Activated CD8-positive, alpha-beta memory T cell treated with anti-CD3 and anti-CD28 coated beads for 36 hours (primary cell): ENCODE measurements at places on chromosomes 5 and 9. TPM values are rescaled to one million over a fixed set of nuclear protein-coding genes. Genes with fewer than 3 reads are reported as not detected.

The IRX2 gene
- total RNA-seq, result not detected

The CCL28 gene
- total RNA-seq, result 12.1 TPM

The TRIM36 gene
- total RNA-seq, result 0.40 TPM

The FAM219A gene
- 8.4 TPM for total RNA-seq

The GFI1B gene
- not detected for total RNA-seq

The ZNF454 gene
- not detected for total RNA-seq

The MORN5 gene
- not detected for total RNA-seq

The ANKDD1B gene
- total RNA-seq, result 0.17 TPM

The ENTPD2 gene
- not detected for total RNA-seq

The RNF180 gene
- total RNA-seq, result not detected

The TUSC1 gene
- total RNA-seq, result not detected

The BRINP1 gene
- total RNA-seq, result not detected

The SLC2A6 gene
- 14.4 TPM for total RNA-seq

The IPO11 gene
- 78.7 TPM for total RNA-seq

The ADAMTS13 gene
- total RNA-seq, result 1.4 TPM

The AK6 gene
- total RNA-seq, result 112 TPM

The PCDHGA5 gene
- total RNA-seq, result 0.13 TPM

The NPR3 gene
- total RNA-seq, result not detected

The ADRA1B gene
- not detected for total RNA-seq

The SH3GL2 gene
- not detected for total RNA-seq

The RETREG1 gene
- 11.4 TPM for total RNA-seq

The OGN gene
- total RNA-seq, result not detected

The OTP gene
- not detected for total RNA-seq

The IFNA13 gene
- total RNA-seq, result not detected

The PRRC1 gene
- 37.4 TPM for total RNA-seq

The TMEM252 gene
- not detected for total RNA-seq

The NXNL2 gene
- total RNA-seq, result not detected

The SH2D3C gene
- total RNA-seq, result 18.3 TPM

The PKD2L2 gene
- total RNA-seq, result not detected

The TAS2R1 gene
- total RNA-seq, result not detected

The SHISAL2B gene
- not detected for total RNA-seq

The PAEP gene
- total RNA-seq, result not detected

The MEIKIN gene
- total RNA-seq, result not detected

The SPRY4 gene
- 1.8 TPM for total RNA-seq

The CYSRT1 gene
- total RNA-seq, result 0.23 TPM

The TUBB4B gene
- 315 TPM for total RNA-seq

The F2R gene
- 16.1 TPM for total RNA-seq

The MELK gene
- total RNA-seq, result 57.7 TPM

The PHYHD1 gene
- total RNA-seq, result not detected

The SLC34A1 gene
- not detected for total RNA-seq

The PFDN1 gene
- total RNA-seq, result 67.0 TPM

The TMEM232 gene
- 1.1 TPM for total RNA-seq

The POLE3 gene
- total RNA-seq, result 87.1 TPM

The N4BP3 gene
- total RNA-seq, result 6.9 TPM

The MARCOL gene
- not detected for total RNA-seq

The LRRTM2 gene
- total RNA-seq, result not detected

The BTNL8 gene
- not detected for total RNA-seq

The CD14 gene
- 0.44 TPM for total RNA-seq

The ZNF346 gene
- 21.2 TPM for total RNA-seq

The PCDHGB5 gene
- 0.19 TPM for total RNA-seq

The COL23A1 gene
- 0.13 TPM for total RNA-seq

The RANBP3L gene
- 0.15 TPM for total RNA-seq

The RFK gene
- 14.5 TPM for total RNA-seq

The TNIP1 gene
- total RNA-seq, result 206 TPM

The IFNA2 gene
- not detected for total RNA-seq

The NMUR2 gene
- total RNA-seq, result not detected

The RGS3 gene
- total RNA-seq, result 116 TPM

The STK32A gene
- not detected for total RNA-seq
